NCI-H1092 (cell line): ENCODE measurements at places on chromosomes 5 and 9.
A peak's percentile ranks its signal among the peaks of the same experiment; 100 is the strongest.

GRCh38 chr5:105371169-105371568, 1808.6 kb upstream of the NUDT12 start:
- no peak for DNase-seq

DNA sequence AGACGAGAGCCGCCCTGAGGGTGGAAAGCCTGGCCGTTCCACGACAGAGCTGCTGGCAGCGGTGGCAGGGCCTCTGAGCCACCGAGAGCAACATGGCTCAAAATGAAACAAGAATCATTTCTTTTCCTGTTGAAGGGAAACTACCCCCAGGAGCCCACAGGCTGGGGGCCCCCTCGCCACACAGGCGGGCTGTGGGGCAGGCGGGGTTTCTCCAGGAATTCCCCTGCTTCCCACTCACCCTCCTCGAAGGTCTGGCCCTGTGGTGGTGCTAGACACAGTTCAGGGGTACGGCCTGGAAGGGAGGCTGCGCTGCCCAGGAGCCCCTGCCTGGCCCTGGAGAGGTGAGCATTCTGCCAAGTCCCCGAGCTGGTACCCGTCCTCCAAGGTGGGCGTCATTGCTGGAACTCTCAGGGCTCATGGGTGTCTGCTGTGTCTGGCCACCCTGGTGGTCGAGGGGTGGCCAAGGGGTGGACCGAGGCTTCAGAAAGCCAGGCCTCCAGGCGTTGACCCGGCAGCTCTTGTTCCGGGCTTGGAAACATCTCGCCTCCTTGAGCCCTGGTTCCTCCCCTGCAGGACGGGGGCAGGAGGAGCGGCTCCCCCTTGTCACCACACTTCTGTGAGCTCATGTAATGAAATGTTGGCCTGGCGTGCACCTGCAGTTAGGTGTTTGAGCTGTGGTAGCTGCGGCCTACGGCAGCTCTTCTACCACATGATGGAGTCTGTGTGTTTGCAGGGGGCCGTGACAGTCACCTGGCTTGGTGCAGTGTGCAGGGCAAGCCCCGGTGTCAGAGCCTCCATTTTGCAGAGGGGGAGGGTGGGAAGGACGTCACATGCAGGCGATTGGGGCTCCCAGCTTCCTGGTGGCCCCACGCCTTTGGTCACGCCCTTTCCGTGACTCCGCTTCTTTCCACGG, 65.3 kb downstream of the RXRA start:
- no peak for DNase-seq

GRCh38 chr5:22598796-22599195, 254.3 kb downstream of the CDH12 start:
- DNase-seq, result no peak

GRCh38 chr9:14238518-14238917, 75.4 kb downstream of the NFIB start:
- DNase-seq, result no peak

- DNase-seq, result no peak
Measured at GRCh38 chr9:78493166-78493742, 196.3 kb downstream of the PSAT1 start.

GRCh38 chr9:121424024-121424432, 54.0 kb upstream of the STOM start:
- DNase-seq, result no peak

GRCh38 chr5:94992325-94992724, 292.6 kb downstream of the MCTP1 start:
- no peak for DNase-seq

DNA sequence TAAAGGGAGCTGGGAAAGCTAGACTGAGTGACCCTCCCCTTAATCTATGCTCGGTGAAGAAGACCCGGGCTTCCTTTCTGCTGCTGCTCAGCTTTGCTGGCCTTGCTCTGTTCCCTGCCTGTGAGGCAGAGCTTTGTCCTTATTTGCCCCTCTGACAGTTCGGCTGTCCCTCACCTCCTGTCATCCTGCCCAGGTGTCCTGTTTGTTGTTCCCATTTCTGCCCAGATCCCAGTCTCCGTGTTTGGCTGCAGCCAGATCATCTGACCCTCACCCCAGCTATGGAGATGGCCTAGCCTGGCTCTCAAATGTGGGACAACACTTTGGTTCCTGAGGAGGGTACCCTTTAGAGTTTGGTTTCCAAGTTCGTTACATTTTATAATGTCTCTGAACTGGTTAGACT, 20.2 kb downstream of the OTULIN start:
- no peak for DNase-seq

GRCh38 chr5:123671042-123671441, 159.1 kb downstream of the CSNK1G3 start:
- peak; percentile 22 for DNase-seq

DNA sequence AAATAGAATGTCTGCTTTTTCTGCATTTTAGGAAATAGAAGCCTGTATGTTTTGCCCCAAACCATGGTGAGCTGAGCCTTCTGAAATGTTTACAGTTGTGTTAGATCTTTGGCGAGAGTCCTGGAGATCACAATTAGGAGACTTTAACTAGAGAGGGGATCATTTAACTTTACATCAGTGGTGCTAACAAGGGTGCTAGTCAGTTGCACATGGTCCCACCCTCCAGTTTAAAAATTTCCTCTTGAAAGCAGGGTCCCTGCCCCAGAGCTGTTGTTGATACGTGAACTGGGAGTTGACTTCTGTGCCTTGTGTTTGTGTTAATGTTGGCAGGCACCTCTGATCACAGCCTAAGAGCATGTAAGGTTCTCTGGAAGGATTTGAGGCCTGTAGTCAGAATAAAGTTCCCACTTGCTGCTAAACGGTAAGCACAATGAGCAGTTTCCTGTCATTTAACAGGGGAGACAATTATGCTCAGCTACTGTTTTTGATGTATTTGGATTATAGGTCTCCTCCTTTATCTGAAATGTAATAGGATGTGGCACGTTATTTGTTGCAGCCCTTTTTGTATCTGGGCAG, 43.7 kb downstream of the RASGRF2 start:
- DNase-seq, result no peak

DNA sequence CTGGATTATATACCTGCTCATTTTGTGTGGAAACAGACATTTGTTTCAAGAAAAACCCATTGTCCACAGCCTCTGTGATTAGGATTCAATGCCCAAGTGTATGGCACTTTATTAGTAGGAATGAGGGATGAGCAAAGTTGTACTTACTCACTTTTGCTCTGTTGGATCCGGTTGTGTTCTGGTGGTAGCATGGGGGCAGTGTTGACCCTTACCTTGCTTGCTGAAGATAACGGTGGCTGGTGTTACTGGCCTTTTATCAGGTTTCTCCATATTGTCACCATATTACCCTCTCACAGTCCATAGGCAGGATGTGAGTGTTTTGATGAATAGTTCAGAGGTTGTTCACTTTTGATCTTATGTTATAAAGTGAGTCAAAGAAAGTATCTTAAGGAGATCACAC, 42.7 kb upstream of the NUDT12 start:
- no peak for DNase-seq

DNA sequence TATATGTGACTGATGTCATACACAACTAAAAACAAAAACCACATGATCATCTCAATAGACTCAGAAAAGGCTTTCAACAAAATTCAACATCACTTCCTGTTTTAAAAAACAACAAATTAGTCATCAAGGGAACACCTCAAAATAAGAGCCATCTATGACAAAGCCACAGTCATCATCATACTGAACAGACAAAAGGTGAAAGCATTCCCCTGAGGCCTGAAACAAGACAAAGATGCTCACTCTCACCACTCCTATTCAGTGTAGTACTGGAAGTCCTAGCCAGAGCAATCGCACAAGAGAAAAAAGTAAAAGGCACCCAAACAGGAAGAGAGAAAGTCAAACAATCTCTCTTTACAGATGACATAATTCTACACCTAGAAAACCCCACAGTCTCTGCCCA, 893.5 kb upstream of the EDIL3 start:
- DNase-seq, result no peak

DNA sequence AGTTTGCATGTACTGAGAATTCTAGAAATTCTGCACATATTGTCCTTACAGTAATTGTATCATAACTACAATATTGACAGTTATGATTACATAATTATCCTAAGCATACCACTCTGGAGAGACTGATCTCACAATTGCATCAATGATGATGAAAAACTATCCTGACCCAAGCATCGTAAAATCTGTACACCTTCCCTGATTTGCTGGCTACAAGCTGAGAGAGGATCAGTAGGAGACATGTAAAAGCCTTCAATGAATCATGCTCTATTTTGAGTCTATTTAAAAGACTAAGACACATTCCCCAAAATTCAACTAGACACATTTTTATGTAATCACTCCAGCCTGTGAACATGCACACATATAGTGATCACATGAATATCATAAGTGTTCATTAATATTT, 1833.8 kb downstream of the EFNA5 start:
- DNase-seq, result no peak

GRCh38 chr9:107100591-107100990, 182.5 kb upstream of the RAD23B start:
- no peak for DNase-seq

GRCh38 chr5:100654895-100655294, 119.7 kb downstream of the FAM174A start:
- DNase-seq, result no peak

- DNase-seq, result no peak
Measured at GRCh38 chr9:86402591-86402990, 48.4 kb upstream of the TUT7 start.

DNA sequence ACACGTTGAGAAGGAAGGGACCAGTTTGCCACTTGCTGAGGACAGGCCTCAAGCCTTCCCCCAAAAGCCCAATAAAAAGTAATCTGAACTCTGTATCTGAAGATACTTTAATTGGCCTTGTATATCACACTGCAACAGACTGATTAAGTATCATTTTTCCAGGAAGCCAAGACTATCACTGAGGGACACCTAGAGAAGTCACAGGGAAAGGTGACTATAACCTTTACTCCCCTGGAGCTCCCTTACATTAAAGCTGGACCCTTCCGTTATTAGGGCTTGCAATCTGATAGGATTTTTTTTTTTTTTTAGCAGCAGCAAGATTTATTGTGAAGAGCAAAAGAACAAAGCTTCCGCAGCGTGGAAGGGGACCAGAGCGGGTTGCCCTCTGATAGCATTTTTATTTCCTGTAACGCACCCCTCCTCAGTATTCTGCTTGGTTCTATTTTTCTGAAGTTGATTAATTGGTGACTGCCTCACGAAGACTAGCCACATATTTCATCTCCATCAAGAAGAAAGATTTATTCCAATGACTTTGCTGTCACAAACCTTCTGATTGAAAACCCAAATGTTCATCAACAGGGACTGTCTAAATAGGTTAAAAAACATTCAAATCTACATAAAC, 2.7 kb downstream of the CDC14B start:
- DNase-seq, result no peak

DNA sequence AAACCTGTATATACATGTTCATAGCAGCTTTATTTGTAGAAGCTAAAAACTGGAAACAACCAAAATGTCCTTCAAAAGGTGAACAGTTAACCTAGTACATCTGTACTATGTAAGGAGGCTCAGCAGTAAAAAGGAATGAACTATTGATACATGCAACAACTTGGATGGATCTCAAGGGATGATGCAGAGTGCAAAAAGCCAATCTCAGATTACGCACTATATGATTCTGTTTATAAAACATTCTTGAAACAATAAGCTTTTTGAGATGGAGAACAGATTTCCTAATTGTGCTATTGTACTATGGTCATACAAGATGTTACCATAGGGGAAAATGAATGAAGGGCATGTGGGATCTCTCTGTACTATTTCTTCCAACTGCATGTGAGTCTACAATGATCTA, 88.9 kb downstream of the PAM start:
- no peak for DNase-seq

- DNase-seq, result peak; percentile 76
Measured at GRCh38 chr9:128361986-128362646, 9.1 kb upstream of the URM1 start.

DNA sequence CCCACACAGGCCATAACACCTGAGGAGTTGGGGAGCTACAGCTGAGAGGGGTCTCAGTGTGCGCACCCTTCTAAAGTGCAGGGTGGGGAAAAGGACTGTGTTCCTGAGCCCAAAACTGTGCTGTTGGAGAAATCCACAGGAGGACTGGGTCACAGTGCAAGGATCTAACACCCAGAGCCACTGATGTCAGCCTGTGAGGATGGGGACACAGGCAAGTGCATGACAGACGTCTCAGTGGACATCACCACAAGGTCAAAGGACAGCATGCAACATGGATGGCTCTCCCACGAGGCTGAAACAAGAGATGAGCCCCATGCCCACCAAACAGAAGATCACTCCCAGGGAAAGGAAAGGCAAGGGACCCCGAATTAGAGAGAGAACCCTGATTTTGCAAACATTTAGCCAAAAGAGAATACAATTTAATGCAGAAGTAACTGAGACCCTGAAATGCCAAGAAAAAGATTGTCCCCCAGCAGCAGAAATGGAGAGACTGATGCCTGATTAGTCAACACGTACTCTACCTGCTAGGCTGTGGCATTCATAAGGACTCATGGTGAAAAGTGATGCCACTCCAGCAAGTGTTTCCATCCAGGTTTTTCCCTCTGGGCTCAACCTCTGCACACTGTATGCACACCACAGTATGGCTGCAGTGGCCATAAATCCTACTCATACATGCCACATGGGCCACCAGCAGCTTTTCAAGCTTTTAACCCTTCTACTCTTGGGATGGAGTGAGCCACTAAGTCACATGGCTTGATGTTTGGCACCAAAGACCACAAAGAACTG, 14.2 kb downstream of the KLF9 start:
- no peak for DNase-seq

DNA sequence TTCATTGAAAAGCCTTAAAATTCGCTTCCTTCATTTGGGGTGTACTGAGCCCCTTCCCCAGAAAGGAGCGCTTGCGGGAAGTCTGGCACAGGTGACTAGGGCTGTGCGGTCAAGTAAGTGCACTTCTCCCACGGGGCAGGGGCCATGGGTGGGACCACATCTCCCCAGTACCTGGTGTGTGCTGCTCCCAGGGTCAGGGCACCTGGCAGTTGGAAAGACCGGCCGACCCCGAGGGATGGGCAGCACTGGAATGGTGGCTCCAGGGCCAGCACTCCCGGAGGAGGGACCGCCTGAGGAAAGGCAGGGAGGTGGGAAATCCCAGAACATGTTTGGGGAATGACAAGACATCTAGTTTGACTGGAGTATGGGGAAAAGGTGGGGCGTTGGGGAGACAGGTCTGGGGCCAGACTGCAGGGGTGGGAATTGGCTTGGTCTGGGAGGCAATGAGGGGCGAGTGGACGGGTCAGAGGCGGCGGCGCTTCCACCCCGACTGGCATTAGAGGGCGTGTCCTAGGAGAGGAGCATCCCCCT, 727 bp upstream of the GLIPR2 start:
- DNase-seq, result no peak

GRCh38 chr9:133066181-133066983, 4.6 kb downstream of the CEL start:
- no peak for DNase-seq

DNA sequence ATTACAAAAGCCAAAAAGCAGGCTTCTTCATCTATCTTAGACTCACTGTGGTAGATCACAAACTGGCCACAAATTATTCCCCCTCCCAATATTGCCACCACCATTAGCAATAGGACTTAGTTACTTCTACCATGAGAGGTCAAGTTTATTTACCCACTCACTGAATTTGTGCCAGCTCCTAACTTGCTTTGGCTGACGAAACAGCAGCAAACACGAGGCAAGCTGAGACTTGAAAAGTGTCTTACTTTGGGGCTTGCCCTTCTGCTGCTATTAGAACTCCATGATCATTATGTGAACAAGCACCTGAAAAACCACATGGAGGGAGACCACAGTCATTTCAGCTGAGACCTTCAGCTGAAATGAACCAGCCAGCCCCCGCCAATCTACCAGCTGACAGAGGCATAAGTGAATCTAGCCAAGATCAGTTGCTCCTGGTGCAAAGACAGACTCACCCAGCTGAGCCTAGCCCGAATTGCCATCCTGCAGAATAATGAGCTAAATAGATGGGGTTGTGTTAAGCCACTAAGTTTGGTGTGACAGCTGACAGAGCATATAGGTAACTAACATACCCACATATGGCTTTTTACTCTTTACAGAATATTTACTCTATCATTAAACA, 5.7 kb downstream of the WDR41 start:
- DNase-seq, result no peak
